ENCODE measurements at places on chromosomes 5 and 9.

DNA sequence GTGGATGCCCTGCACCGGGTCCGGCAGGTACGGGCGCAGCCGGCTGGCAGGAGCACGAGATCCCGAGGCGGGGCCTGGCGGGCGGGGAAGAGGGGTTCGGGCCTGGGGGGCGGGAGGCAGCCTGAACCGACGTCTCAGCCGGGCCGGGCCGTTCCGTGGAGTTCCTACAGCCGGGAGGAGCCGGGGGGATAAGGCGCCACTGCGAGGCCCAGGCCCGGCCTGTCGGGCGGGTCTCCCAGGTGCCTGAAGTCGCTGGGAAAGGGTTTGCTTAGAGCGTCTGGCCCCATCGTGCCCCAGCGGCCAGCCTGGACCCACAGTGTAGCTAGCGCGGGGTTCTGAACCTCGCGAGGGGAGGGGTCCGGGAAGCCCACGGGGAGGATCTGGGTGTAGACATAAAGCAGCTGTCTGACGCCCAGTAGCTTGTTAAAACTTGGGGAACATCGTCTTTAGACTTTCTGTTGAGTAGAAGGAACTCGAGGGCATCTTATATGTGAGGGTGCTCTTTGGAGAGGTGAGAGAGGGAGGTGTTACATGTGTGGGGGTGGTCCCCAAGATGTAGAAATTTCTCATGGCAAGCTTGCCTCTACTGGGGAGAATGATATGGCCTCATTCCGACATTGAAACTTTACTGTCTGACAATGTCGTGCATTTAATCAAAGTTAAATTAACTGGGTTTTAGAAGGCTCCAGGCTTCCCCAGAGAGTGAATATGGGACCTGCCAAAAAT, 524 bp downstream of the FUBP3 start:
- peak; percentile 70 for DNase-seq

GRCh38 chr9:4084435-4084818, 215.4 kb downstream of the GLIS3 start:
- DNase-seq: no peak

DNA sequence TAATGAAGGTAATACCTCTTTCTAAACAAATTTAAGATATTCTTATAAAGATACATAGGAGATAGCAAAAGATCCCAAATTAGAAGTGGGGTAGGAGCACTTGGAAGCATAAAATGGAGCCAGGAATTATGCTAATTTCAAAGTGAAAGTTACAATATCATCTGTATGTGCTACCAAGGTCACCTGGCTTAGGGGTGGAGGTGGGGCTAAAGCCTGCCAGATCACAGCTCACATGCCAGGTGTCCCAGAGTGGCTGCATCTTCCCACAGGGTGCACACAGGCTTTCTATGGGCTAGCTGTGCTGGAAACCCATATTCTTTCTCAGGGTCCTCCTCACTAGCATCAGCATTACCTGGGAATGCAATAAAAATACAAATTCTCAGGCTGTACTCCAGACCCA, 118.2 kb upstream of the TXNDC8 start:
- DNase-seq: no peak

DNA sequence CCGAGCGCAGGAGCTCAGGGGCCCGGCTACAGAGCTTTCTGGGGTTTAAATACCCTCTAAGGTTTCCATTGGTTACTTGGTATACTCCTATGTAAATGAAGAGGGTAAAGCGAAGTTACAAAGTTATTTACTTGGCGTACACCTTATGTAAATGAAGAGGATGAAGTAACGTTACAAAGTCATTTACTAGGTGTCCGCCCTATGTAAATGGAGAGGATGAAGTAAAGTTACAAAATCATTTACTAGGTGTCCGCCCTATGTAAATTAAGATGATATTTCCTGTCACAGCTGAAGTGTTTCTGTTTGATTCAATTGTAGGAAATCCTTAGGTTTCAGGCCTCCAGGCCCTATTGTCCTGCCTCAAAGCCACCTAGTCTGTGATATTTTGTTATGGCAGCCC, 358.2 kb downstream of the MTRR start:
- no peak for DNase-seq

DNA sequence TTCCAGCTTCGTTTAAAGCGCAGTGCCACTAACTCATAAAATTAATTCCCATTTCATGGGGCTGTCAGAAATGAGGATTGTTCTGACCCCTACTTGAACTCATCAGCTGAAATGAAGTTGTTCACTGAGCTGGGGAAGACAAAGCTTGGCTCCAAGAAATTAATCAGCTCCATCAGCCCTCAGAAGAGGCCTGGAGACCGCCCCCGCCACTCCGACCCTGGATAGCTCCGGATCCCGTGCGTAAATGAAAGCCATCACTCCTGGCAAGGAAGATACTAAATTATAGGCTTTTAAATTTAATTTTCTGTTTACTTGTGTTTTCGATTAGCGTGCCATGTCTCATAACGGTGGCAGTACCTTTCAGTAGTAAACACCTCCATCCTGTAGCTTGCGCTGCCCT, 142.8 kb upstream of the IRX2 start:
- DNase-seq: no peak

GRCh38 chr9:134655586-134656333, 14.2 kb downstream of the COL5A1 start:
- no peak for DNase-seq

GRCh38 chr5:112906637-112907036, 15.4 kb downstream of the REEP5 start:
- DNase-seq: no peak

GRCh38 chr9:110655754-110656641, 12.6 kb upstream of the MUSK start:
- DNase-seq: no peak

DNA sequence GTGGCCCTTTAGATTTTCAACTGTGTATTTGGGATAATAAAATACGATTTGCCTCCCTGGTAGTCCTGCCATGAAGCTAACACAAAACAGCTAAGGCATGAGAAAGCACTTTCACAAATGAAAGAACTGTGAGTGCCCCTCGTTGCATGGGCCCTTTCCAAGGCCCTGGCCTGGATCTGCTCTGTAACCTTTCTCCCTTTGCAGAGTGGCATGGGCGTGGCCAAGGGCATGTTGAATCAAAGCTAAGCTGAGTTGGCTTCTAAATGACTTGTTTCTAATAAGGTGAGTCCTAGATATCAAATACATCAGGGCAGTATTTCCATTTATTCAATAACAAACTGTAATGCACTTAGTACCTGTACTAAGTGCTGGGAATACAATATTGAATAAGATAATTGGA, 78.7 kb upstream of the PTPN3 start:
- no peak for DNase-seq

- no peak for DNase-seq
Observed at GRCh38 chr9:7405924-7406604, 393.5 kb downstream of the DMAC1 start.

DNA sequence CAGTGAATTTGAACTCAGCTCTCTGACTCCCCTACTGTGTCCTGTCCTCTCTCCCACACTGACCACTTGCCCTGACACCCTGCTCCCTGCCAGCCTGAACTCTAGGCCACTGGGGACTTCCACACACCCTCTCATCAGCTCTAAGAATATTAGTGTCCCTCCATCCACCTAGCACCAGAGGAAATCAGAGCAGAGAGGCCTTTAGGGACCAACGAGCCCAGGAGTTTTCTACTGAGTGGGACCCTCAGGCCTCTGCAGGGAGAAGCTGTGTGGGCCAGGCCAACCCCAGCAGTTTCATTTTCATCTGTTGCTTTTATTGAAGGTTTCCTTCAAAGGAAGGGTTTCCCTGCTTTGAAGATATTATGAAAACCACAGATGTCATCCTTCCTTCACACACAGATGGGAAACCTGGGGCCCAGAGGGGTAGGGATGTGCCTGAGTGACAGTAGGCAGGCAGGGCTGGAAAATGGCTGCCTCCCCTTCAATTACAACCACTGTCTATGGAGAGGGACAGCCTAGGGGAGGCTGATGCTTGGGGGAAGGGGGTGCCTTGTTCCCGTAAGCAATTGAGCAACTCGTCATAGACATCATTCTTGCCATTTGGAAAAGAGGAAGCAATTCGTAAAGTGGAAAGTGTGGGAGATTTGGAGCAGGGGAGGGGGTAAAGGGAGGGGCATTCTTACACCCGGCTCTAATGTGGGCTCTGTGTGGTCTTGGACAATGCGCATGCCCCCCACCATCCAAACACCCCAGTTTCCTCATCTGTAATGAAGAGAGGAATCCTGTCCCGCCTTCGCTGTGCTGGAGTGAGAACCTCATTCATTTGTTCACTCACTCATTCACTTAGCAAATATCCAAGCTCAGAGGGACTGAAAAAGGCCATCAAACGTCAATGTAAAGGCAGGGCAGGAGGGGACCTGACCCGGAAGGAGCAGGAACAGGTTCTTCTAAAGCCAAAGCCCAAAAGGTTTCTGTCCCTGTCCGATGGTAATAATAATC, 3.9 kb downstream of the GLIPR2 start:
- DNase-seq: no peak

DNA sequence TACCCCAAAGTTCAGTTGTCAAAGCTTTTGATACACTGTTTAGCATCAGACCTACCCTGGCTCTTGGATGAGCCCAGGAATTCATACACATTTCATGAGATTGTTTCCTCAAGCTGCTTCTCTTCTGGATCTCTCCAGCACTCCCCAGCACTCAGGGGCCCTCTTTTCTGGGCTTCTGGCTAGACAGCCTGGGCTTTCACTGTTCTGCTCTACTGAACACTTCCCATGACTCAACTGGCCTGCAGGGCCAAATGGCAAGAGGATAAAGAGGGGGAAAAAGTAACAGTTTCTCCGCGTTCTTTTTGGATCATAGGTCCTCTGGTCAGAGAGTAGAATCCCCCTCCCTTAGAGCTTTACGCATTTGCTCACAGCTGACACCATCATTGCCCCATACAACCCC, 20.9 kb upstream of the LURAP1L start:
- DNase-seq: no peak

GRCh38 chr9:72205513-72205912, 56.3 kb downstream of the GDA start:
- DNase-seq: no peak

GRCh38 chr5:81070571-81071255, 110.5 kb downstream of the RASGRF2 start:
- no peak for DNase-seq

DNA sequence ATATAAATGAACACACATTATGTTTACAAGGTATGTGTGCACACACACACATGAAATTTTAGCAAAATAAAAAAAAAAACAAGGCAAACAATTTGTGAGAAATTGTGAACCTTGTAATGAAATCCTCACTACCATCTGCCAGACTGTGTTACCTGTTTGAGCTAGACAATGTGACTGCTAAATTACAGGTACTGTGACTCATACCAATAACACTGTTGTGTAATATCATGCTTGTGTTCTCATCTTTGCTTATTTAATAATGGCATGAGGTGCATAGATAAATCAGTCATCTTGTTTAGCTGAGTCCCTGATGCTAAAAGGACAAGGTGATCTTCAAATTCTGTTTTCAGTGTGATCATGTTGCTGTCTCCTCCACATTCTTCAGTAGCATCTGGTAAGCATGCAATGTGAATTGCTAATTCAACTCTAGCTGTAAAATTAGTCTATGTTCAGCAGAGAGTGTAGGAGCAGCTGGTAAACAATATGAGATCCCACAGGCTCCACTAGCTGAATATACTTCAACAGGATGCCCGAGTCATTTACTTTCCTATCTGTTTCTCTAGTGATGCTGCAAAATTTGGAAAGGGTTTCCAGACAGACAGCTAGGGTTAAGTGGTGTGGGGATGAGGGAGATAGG, 966.3 kb upstream of the C9orf72 start:
- no peak for DNase-seq

- DNase-seq: no peak
Observed at GRCh38 chr9:112997236-112997941, 14.6 kb downstream of the ZNF883 start.

DNA sequence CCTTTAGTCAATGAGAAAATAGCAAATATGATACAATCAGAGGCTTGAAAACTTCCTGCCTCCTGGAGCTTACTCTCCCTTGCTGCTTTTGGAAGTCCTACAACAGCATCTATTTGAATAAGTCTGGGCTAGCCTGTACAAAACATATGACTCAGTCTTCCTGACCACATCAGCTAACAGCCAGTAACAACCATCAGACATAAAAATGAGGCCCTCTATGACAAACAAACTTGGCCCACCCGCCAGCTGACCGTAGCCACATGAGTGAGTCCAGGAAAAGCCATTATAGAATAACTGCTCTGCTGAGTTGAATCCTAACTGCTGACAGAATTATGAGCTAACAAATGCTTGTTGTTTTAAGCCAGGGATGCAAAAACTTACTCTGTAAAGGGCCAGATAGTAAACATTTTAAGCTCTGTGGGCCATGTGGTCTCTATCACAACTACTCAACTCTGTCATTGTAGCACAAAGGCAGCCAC, 347.6 kb downstream of the PTPRD start:
- no peak for DNase-seq

DNA sequence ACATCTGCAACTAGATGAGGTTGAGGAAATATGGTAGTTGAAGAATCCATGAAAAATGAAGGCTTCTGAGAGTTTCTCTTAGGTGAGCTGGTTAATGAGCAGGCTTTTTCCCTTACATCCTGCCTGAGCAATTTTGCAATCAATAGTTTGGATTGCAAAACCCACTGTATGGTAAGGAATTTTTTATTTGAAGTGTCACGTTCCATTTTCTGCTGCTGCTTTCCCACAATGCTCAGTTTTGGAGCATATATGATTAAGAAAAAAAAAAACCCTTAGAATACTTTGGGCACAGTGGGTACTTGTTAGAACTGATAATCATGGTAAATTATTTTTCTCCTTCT, 144.2 kb downstream of the PCSK1 start:
- no peak for DNase-seq

- no peak for DNase-seq
Observed at GRCh38 chr5:141272906-141273305, 27.7 kb downstream of the PCDHB15 start.

DNA sequence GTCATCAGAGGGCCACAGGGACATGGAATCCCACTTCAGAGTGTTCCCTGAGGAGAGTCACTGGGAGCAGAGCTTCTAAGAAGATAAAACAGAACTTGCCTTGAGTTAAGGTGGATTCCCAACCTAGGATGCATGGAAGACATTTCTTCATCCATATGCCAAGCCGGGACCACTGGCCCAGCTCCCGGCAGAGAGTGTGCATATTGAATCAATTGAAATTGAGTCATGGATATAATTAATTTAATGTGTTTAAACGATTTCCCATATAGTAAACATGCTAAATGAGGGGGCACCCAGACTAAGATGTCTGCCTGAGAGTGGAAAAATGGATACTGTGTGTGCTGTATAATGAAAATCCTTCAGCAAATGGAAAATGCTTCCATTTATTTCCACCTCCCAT, 194.4 kb upstream of the TBC1D2 start:
- no peak for DNase-seq

GRCh38 chr9:4126996-4127395, 172.9 kb downstream of the GLIS3 start:
- DNase-seq: no peak
